ENCODE measurements at places on chromosomes 7 and 10.

DNA sequence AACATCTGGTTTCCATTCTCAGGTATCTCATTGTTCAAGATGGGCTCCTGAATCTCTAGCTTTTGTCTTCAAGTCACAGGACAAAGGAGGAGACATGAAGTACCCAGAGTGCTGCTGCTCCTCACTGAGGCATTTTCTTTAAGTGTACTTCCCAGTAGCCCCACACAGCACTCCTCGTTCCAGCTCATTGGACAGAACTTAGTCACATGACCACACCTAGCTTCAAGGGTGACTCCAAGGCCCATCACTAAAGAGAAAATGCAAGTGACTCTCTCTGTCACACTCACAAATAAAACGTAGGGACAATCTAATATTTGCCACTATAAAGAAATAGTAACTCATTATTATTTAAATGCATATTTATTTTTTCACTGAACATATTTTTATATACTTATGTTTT is 58.3 kb upstream of the NEUROD6 start:
- DNase-seq = no peak

- no peak for DNase-seq
These were observed 3.5 kb upstream of the IGF2BP3 start for GRCh38 chr7:23473844-23474093.

DNA sequence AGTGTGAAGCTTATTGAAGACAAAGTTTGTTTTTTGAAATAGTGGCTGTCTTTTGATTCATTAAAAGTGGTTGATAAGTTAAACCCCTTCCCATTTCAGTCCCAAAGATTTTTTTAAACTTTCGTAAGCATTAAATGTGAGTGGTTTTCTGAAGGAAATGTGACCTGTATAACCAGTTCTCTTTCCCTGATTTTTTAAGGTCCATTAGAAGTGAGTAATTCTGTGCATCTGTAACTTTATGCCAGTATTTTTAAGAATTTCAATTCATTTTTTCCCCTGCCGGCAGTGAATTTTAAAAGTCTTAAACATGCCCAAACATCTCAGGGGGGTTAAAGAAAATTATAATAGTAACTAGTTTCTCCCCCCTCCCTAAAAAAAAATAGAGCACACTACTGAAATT is 254.6 kb upstream of the SP8 start:
- DNase-seq = no peak

DNA sequence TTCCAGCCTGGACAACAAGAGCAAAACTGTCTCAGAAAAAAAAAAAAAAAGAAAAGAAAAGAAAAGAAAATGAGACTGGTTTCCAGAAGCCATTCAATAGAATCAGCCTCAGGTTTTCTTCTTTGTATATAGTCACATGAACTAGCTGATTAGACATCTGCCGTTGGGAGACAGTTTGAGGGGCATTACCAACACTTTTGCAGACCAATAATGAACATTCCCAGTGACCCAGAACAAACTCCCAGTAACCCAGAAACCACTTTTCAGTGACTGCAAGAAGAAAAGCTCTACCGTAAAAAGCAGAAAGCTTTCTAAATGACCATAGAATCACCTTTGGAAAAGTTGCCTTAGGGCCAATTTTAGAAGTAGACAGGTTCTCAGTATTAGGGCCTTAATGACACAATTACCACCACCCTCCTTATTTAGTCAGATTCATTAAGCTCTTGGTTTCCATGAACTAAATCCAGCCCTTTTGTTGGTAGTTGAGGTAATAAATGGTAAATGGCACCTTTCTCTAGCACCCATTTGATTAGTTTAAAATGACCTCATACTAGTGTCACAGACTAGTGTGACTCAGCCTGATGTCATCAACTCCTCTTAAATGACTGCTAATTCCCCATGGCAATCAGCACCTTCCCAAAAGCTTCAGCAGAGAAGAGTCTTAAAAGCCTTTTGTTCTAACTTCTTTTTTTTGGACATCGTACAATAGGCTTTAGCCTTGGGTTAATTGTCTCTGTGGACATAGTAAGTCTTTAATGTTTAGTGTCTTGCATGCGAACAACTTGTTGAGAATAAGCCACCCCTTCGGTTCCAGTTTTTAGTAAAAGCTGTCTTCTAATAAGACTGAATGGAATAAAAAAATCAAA is 33.6 kb upstream of the XRCC2 start:
- DNase-seq = no peak

DNA sequence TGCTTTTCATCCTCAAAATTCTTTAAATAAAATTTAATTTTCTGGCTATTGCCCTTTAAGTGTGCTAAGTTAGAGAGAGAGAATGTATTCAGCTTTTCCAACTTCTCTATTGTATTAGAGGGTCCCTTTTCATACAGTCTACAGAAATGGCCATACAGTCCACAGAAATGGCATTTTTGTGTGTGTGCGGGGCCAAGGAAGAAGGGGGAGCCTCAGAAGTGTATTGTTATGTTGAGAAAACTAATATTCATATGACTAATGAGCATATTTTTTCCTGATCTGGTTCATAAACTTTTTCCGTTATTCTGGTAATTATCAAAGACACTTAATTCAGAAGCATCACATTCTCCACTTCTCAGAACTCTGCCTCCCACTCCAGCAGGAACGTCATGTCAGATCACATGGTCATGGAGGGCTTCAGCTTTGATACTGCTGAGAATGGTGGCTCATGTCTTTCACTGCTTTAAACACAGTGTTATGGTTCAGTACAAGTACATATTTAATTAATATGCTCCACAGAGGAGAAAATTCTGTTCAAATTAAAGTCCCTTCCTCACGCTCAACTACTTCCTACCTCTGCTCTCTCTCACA is 37.1 kb downstream of the ELMO1 start:
- DNase-seq = no peak

GRCh38 chr10:45466784-45467183 is 92.8 kb downstream of the ALOX5 start:
- peak; percentile 65 for DNase-seq

DNA sequence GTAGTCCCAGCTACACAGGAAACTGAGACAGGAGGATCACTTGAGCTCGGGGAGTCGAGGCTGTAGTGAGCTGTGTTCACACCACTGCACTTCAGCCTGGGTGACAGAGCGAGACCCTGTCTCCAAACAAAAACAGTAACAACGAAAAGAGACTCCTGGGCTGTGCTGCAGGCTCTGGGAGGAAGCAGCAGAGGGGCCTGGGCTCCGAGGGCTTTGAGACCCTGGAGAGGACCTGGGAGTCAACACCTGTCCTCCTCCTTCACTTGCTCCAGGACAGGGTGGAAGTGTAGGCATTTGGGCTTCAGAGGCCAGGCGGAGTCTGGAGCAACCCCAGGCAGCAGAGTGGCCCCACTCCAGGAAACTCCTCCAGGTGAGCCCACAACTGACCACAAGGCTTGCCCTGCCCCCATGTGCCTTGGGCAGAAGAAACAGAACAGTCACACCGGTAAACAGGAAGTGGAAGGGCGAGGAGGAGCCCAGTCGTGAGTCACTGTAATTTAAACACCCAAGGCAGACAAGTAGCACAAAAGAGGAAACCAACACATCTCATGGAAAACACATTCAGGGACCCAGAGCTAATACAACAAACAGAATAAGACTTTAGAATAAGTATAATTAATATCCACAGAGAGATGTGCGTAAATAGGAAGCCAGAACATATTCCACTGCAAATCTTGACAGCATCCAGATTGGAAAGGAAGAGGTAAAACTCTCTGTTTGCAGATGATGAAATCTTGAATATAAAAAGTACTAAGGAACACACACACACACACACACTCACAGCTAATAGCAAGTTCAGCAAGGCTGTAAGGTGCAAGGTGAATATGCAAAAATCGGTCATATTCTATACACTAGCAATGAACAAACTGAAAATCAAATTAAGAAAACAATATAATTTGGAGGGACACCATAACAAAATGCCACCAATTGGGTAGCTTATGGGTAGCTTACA is 20.5 kb upstream of the RASGEF1A start:
- DNase-seq = no peak

Data from cerebellum (tissue), 4 donors.